ENCODE measurements at places on chromosomes 5 and 9.
A peak's percentile ranks its signal among the peaks of the same experiment; 100 is the strongest.

GRCh38 chr9:71243951-71244350 lies 122.5 kb upstream of the TRPM3 start:
- DNase-seq: no peak

- no peak for DNase-seq
Observed at GRCh38 chr5:122702524-122702875, 72.4 kb upstream of the SNX2 start.

- no peak for DNase-seq
Observed at GRCh38 chr5:72848474-72849428, 32.3 kb downstream of the TNPO1 start.

- DNase-seq: no peak
Observed at GRCh38 chr9:21546949-21547348, 64.8 kb upstream of the IFNE start.

- DNase-seq: no peak
Observed at GRCh38 chr9:113427629-113428028, 17.1 kb downstream of the C9orf43 start.

DNA sequence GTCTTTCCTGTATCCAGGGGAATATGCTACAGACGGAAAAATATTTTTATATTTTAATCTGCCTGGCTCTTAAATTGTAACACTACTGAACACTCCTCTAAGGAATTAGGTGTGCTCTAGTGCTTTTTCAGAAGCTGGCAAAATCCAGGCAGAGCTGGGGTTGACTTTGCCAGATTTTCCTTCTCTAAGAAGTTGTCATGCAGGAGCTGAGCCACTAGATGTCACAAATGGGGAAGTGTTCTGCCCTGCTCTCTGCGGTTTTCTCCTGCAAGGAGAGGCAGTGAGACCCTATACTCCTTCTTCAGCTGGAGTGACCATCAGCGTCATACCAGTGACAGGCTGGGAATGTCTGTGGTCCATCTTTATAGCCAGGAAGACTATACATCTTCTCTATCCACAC lies 112.5 kb downstream of the HAPLN1 start:
- peak; percentile 17 for DNase-seq

DNA sequence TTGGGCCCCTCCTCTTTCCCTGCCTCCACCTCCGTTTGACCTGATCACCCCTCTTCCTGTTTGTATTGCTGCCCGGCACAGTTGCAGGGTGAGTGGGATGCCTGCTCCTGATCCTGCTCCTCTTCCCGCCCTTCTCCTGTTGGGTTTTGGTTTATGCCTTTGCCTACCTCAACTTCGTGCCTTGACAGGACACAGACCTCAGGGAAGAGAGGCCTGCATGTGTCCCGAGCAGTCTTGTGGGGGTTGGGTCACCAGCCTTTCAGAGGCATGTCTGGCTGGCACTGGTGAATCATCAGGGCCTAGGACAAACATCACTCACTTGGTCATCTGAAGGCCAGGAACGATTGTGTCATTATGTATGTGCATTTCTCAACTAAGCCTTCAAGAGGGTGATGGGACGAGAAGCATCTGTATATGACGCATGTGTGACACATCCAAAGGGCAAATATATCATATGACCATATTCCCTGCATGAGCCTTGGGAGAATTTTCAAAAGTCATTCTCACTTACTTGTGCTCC lies 56.9 kb downstream of the NPR3 start:
- DNase-seq: no peak

DNA sequence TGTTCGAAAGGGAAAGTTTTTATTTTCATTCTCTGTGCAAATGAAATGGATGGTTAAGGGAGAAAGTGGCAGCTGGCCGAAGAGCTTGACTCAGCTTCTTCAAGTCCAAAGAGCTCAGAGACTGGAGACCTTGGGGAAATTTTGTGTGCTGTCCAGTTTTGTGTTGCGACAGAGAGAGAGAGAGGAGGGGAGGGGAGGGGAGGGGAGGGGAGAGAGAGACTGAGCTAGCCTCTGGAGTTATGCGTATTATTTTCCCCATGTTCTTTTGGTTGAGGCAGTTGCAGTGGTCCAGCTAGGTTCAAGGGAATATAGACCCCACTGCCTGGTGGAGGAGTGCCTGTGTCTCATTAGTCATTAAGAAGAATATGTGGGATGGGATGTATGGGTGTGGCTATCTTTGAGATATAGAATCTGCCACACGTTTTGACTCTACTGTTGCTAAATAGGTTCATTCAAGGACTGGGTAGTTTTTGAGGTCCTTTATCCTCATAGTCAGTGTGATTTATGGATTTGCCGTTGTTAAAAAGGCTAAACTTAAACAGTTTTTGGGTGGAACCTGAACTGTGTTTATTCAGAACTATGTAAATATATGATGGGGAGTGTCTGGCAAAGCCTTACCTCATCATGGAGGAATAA lies 69.7 kb downstream of the ARHGAP26 start:
- no peak for DNase-seq

DNA sequence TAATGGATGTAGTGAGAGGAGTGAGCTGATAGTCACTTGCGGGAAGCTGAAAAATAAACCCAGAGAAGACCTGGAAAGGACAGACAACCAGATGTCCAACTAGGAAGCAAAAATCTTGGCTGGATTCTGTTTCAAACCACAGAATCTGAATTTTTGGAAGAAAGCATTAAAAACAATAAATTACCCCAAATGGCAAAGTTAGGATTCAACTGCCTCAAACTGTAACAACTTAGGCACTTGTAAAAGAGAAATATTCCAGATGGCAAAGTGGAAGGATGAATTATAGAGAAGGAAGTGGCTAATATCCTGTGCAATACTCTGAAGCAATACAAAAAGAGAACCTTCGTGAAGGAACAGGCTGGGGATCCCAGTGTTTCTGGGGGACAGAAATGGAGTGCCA lies 46.8 kb upstream of the SLIT3 start:
- DNase-seq: no peak

- no peak for DNase-seq
Observed at GRCh38 chr9:11653867-11654266, 1039.3 kb upstream of the TYRP1 start.

DNA sequence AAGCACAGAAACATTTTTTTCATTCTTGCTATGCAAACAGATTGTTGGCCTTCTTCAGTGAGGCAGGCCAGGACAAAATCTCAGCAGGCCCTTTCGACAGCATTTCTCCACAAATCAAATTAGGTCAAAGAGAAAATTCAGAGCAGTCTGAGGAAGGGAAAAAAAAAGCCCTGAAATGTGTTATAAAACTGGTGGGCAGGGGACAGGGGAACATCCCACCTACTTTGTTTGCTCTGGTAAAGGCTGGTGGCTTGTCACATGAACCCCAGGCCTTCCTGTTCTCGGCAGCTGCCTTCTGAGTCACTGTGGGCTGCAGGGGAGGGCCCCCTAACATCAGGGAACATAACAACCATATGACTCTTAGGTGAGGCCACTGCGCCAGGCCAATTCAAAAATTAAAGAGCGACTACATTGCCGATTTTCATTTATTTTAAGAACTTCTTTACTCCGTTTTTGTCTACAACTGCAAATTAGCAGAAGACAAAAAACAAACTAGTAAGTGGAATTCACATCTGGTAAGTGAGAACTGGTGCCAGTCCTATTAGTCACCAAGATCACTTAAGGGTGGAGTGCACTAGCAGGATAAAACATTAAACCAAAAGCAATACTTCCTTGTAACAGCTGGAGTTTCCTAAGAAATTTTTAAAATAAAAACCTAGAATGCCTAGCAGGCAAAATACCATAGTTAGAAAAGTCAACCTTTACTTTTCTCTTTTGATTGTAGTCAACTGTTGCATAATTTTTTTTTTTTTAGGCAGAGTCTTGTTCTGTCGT lies 46.2 kb upstream of the DENND4C start:
- peak; percentile 78 for DNase-seq

- no peak for DNase-seq
Observed at GRCh38 chr9:8859416-8859815, 1059.8 kb upstream of the DMAC1 start.

GRCh38 chr5:133760532-133760931 lies 148.2 kb upstream of the FSTL4 start:
- no peak for DNase-seq

- DNase-seq: no peak
Observed at GRCh38 chr5:32586276-32586599, 881 bp downstream of the SUB1 start.

DNA sequence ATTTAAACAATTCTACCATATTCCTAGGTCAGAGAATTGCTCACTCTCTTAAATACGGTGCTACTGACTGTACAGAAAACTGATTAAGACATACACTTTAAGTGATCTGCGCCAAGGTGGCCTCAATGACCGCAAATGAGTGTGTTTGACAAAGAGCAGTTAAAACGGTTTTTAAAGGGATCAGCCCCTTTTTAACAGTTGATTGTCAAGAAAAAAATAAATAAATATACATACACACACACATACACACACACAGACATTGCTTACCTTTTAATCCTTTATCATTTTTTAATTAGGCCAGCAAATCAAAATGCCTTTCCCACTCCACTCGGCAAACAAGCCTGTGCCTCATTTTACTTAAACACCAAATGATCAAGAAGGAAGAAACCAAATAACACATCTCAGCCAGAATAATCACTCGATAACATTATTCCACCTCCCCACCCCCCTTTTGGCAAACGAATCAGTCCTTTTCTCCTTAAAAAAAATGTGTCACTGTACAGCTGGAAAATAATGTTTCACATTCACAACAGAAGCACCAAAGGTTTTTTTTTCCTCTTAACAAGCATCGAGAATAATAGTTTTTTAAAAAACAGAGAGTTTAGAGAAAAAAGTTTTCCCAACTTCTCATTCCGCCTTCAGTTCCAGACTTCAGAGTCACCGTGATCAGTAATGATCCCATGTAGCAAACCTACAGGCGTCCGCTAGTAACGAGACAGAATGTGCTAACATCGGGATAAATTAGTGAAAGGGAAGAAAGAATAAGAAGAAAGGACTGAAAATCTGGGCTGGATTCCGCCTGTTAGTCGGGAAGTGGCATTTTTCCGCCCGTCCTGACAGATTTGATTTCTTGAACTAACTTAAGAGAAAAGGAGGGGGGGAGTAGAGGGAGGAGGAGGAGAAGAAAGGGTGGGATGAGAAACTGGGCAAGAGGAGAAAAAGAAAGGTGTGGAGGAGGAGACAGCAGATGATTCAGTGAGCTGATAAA lies at the start of gene ZNF608:
TSS of gene ZNF608 (minus strand) at position 712 of the 988 bp plus-strand sequence. CDS start 1,650 bp downstream, outside the sequence.
- no peak for DNase-seq

GRCh38 chr5:27437594-27438200 lies 399.3 kb upstream of the CDH9 start:
- no peak for DNase-seq

GRCh38 chr9:138016406-138017187 lies 139.0 kb downstream of the CACNA1B start:
- no peak for DNase-seq

DNA sequence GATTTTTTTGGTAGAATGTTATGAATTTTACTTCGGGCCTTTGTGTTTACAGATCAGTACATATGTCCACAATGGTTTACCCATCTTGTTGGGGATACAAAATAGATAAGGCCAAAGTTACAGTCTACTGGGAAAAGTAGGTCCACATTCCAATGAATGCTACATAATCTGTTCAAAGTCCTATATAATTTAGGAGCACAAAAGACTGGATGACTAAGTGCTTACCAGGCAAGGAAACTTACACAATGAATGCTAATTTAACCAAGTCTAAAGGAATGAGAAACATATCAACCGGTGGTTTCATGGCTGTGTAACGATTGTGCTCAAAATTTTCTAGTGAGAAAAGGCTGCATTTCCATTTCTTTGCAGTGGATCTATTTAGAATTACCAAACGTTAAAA lies 97.4 kb upstream of the TRPM3 start:
- no peak for DNase-seq

- no peak for DNase-seq
Observed at GRCh38 chr9:105993116-105993854, 298.9 kb downstream of the TMEM38B start.

DNA sequence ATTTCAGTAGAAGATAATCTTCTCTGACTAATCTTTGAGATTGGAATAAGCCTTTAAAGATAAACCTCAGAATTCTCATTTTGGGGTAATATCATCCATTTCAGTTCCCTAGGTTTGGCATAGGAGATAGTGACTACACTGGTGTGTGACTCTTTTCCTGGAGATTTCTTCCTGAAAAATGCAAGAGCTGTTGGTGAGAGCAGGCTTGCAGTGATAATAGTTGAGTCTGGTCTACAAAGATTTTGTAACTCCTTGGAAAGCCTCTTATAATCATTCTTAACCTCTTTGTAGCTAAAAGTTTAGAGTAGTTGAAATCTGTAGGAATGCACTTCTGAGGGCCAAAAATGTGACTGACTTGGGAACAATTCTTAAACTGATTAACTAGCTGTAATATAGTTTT lies 23.4 kb downstream of the RANBP17 start:
- DNase-seq: no peak

- DNase-seq: no peak
Observed at GRCh38 chr5:52767766-52768480, 19.8 kb upstream of the ITGA1 start.

GRCh38 chr5:124935065-124935464 lies 188.6 kb upstream of the ZNF608 start:
- no peak for DNase-seq

- no peak for DNase-seq
Observed at GRCh38 chr9:82923092-82923911, 139.6 kb downstream of the RASEF start.

GRCh38 chr5:116011046-116011445 lies 21.2 kb upstream of the ARL14EPL start:
- DNase-seq: no peak

GRCh38 chr9:122580360-122580759 lies 2.8 kb downstream of the OR1L8 start:
- peak; percentile 31 for DNase-seq

GRCh38 chr9:78669591-78669990 lies 372.7 kb downstream of the PSAT1 start:
- DNase-seq: no peak

DNA sequence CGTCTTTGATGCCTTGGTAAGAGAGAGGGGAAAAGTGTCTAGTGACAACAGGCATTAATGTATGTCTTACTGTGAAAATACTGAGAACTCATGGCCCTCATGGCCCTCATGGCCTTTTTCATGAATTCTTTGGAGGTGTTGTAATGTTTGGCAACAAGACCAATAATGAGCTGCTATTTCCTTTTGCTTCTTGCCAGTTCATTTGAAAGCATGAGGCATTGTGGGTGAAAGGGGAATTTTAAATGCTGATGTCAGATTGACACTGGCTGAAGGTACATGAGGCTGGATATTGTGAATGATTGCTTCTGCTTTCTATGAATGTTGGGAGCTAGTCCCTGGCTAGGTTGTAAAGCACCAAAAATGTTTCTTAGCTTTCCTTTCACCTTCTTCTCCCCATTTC lies 79.2 kb downstream of the DOCK2 start:
- no peak for DNase-seq

DNA sequence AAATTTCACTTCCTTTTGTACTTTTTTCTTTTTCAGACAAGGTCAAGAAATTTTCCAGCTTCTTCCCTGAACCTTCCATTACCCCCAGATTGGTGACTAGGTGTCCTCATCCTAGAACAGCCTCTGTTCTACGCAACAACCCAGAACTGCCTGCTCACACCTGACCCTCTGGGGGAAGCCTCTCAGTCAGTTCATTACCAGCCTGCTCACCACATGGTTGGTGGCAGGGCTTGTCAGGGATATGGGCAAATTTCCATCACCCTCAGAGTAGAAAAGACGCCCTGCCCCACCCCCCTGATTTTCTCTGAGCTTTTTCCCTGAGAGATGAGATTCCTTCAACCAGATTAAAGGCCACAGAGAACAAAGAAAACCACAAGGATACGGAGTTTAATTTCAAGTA lies 5.3 kb upstream of the CFAP95 start:
- DNase-seq: no peak

- no peak for DNase-seq
Observed at GRCh38 chr5:160968480-160968879, 116.5 kb upstream of the ATP10B start.

GRCh38 chr5:57447658-57448057 lies 35.0 kb downstream of the ACTBL2 start:
- DNase-seq: no peak

- no peak for DNase-seq
Observed at GRCh38 chr9:95507464-95508241, 9.1 kb downstream of the PTCH1 start.
